HFF-Myc (cell line): ENCODE measurements at places on chromosomes 11 and 22.
A peak's percentile ranks its signal among the peaks of the same experiment; 100 is the strongest.

- DNase-seq = no peak
Measured at GRCh38 chr22:46085828-46086576, 64.3 kb upstream of the PPARA start.

- peak; percentile 56 for DNase-seq
Measured at GRCh38 chr11:13216019-13216710, 61.4 kb upstream of the BMAL1 start.

DNA sequence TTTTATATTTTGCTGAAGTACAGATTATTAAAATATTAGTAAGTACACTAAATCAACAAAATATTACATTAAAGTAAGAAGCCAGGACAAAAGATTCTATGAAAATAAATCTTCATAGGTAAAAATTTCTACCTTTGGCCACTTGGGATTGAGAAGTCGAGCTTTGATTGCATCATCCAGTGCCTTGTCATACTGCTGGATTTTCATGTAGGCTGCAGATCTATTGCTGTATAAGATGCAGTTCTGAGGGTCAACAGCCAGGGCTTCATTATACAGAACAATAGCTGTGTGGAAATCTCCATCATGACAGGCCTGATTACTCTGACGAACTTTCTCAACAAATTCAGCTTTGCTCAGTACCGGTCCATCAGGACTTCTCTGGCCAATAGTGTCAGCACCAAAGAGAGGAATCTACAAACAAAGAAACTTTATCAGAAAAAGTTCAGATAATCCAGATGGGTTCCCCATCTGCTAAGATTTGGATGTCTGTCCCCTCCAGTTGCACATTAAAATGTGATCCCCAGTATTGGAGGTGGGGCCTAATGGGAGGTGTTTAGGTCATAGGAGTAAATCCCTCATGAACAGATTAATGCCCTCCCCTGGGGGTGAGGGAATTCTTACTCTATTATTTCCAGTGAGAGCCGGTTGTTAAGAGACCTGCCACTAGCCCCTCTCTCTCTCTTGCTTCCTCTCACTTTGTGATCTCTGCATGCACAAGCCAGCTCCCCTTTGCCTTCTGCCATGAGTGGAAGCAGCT is 50.0 kb downstream of the TTC28 start:
- DNase-seq = no peak

- DNase-seq = no peak
Measured at GRCh38 chr22:37776639-37777005, 31.1 kb upstream of the GCAT start.

DNA sequence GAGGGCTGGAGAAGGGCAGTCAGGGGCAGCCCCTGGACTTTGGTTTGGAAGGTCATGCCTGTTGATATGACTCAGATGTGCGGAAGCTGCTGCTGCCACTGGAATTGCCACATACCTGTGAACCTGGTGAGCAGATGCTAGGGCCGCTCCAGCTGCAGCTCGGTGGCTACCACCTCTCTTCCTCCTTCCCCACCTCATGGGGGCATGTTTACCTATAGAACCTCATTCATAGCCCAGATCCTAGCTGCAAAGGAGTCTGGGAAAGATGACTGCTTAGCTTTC is 17.5 kb upstream of the TSPAN18 start:
- DNase-seq = no peak

- no peak for DNase-seq
Measured at GRCh38 chr11:126436209-126436755, 80.8 kb downstream of the ST3GAL4 start.

GRCh38 chr22:50007057-50007511 is 5.5 kb downstream of the IL17REL start:
- DNase-seq = no peak

- no peak for DNase-seq
Measured at GRCh38 chr11:17014833-17015626, 816 bp upstream of the PLEKHA7 start.

DNA sequence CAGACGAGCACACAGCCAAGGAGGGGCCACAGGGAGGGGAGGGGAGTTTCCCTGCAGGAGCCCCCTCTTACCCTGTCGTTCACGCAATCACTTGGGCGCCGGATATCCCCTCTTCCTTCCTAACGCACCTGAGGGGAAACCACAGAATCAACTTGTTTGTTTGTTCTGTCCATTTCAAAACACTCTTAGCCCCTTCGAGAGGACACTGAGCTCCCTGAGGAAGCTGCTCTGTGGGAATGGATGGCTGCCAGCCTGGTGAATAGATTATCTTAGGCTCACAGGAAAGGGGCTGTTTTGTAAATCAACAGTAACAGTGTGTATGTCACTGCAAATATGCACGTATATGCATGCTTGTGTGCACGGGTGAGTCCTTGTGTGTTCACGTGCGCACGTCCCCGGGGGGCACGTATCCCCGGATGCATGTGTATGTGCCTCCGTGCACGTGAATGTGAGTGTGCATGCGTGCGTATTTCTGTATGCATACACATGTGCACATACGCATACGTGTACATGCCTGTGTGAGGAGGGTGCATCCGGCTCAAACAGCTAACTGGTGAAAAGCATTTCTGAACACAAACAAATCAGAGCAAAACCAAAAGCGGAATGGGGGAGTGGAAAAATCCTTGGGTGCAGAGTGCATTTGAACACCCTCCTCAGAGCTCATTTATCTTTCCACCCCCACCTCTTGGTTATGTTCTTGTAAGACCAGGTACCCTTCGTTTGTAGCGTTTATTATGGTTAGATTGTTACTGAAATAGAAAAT is 7.2 kb downstream of the ARSA start:
- DNase-seq = peak; percentile 35

DNA sequence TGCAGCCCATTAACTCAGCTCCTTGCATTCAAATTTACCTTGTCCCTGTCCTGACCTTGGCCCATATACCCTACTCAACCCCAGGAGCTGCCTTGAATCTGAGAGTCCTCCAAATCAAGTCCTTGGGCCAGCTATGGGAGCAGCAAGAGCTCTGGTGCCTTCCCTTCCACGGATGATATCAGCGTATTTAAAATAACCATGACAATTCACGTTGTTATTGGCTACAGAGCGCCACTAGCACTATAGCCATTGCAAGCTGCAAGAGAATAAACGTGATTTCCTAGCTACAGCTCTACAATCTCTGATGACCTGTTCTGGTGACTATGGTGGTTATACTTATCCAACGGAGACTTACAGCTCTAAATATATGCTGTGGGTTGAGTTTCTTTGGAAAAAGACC is 357.8 kb downstream of the LARGE1 start:
- no peak for DNase-seq

DNA sequence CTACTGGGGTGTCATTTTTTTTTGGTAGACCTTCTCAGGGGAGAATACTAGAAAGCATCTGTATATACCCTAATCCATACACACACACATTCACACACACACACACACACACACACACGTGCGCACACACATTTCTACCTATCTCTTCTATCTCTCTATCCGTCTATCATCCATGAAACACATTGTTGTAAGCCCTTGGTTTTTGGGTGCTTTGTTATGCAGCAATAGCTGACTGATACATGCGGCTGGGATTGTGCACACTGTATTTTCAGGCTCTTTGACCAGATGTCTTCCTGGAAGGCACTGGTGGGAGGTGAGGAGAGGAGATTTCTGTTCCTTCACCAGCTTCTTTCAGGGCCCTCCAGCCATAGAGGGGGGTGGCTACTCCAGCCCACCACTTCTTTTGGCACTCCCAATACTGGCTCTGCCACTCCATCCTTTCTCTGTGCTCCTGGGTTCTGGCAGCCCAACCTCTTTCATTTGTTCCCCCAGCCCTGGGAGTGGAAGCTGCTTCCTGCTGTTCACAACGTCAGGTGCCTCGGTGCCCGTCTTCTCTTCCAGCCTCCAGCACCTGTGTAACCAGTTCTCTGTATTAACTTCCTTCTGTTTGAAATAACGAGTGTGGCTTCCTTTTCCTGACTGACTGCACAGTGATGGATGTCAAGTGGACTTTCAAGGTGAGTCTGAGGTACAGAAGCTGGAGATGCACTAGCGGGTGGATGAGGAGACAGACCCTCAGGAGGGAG is 12.4 kb upstream of the MUC2 start:
- DNase-seq = no peak

GRCh38 chr11:62479631-62480201 is 60.9 kb downstream of the SCGB1A1 start:
- no peak for DNase-seq

DNA sequence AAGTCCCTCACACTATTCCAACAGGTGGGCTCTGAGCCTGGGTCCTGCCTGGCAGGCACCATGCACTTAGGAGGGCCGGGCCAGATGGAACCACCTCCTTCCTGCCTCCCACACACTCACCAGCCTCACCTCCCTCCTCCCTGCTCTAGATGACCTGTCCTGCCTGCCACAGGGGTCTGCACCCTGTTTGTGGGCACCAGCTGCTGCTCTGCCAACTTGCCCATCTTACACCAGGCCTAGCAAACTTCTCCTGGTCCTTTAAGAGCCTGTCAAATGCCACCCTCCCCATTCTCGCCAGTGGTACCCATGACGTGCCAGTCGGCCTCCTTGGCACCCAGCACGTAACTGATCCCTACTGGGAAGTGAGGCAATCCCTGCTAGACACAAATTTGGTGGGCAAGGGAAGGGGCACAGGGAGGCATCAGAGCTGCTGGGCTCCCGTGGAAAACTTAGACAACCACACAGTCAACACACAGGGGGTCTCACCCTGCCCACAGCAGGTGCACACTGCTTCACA is 3.1 kb downstream of the MOB2 start:
- DNase-seq = no peak

DNA sequence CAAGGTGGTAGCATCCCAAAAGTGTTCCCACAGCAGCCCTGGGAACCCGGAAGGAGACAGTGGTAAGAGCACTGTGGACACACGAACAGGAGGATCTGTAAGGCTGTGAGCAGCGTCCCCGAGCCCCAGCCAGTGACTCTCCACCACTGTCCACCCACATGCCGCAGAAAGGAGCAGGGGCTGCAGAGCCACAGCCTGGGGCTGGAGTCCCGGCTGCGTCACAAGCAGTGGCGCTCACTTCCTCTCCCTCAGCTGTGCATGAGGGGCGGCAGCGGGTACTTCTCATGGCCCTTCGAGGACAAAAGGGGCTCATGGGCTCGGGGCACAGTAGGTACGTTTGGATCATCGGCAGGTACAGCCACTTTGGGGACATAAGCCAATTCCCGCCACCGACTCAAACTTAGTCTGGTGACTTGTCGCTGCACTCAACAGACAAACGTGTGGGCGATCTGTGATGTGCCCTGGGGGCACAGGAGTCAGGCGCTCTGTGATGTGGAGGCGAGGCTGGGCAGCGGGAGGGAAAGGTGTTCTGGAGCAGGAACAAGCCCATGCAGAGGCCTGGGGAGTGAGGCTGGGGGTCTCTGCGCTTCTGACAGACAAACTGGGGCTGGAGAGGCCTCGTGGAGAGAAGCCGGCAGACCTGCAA is 68.5 kb downstream of the SCUBE1 start:
- DNase-seq = no peak

DNA sequence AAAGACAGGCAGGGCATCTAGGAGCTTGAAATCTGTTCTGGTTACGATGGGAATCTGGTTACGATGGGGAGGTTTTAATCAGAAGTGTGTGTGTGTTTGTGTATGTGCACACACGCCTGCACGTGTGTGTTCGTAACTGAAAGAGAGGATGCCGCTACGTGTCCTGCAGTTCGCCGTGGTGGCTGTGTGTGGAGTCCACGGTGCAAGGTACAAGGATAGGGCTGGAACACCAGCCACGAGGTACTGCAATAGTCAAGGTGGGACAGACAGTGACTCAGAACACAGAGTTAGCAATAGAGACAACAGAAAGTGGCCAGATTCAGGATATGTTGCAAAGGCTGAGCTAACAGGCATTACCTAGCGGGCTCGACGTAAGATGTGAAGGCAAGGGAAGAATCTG is 46.7 kb downstream of the IGSF9B start:
- no peak for DNase-seq

DNA sequence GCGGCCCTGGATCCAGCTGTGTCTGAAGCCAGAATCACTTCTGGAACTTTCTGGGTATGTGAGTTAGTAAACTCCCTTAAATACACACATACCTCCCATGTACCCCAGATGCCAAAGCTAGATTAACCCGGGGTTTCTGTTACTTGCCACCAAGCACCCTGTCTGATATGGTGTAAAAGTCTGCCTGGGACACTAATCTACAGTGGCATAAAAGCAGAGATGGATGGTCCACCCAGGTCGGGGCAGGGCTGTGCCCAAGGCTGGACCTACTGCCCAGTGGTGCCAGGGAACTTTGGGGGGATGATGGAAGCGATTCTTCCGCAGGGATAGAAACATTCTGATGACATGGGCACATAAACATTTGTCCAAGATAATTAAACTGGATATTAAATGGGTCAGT is 12.7 kb downstream of the MRGPRF start:
- no peak for DNase-seq
